ENCODE measurements at places on chromosomes 11 and 22.

- no peak for DNase-seq
Measured at GRCh38 chr11:131397675-131398074, 27.3 kb downstream of the NTM start.

DNA sequence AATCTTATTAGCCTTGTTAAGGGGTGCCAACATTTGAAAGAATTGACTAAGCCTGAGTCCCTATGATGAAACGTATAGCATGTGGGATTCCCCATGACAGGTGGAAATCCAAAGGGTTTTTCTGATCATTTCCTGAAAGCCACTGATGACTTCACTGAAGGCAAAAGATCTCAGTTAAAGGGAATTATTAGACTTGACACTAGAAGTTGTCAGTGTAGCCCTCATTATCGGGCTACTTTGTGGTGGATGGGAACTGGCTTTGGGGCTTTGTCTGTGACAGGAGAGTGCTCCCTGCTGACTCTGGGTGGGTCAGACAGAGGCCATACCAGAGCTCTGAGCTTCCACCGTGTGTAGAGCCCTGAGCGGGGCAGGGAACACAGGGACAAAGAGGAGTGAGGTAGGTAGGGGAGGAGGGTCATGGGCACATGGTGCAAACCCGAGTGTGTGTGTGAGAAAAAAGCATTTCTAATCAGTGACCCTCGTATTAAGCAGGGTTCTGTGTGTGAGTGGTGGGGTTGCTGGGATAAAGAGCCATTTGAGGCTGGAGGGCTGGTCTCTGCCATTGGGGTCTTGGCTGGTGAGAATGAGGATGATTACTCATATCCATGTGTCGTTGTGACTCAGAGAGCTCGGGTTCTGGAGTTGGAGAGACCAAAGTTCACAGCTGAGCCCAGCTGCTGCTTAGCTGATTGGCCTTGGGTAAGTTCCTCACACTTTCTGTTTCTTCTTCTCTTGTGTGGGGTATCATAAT lies 101.1 kb downstream of the GRIK4 start:
- DNase-seq: peak; percentile 52

DNA sequence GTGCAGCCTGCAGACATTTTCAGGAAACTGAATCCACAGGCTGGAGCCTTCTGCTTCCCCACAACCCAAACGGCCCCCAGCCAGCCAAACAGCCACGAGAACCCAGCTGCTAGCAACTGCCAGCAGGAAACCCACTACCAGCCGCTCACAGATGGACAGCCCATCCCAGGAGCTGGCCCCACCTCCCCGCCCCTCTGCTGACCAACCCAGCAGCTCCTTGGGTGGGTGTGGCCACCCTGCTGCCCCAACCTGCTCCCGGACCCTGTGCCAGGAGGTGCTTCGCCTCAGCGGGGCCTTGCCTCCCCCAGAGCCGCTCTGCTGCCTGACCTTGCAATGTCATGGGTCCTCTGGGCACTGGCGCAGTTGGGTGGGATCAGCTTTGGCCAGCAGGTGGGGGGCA lies 8.2 kb upstream of the CCDC188 start:
- DNase-seq: no peak

GRCh38 chr11:58927393-58928106 lies 11.7 kb upstream of the GLYATL1 start:
- no peak for DNase-seq

- DNase-seq: no peak
Measured at GRCh38 chr22:46049726-46050450, 72.9 kb upstream of the WNT7B start.
